Stimulated activated CD4-positive, alpha-beta T cell treated with anti-CD3 and anti-CD28 coated beads, Interleukin-2, amount 100 ng/mL, for 24 hours (primary cell): ENCODE measurements at places on chromosomes 7 and 10.

DNA sequence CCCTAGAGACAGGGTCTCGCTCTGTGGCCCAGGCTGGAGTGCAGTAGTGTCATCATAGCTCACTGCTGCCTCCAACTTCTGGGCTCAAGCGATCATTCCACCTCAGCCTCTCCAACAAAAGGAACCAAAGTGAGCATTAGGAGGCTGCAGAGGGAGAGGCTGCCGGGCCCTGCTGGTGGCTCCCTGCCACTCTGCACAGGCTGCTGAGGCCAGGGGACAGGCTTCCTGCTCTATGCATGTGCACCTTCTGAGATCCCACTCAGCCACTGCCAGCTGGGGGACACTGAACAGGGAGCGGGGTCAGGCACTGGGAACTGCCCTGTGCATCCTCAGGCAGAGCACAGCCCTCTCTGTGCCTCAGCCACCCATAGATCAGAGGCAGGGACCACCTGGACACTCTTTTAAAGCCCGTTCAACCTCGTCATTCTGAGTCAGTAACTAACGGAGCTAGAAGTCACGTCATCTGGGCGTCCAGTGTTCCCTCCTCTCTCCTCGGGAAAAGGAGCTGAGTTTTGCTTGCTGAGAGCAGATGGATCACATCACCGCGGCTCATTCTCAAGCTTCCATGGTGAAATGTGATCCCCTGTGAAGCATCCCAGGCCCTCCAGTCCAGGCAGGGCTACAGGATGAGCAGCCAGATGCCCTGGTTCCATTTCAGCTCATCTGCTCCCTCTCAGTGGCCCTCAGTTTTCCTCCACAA is 109.6 kb downstream of the MYL10 start:
- DNase-seq, result no peak

GRCh38 chr7:50665403-50666123 is 100.4 kb upstream of the DDC start:
- no peak for DNase-seq

DNA sequence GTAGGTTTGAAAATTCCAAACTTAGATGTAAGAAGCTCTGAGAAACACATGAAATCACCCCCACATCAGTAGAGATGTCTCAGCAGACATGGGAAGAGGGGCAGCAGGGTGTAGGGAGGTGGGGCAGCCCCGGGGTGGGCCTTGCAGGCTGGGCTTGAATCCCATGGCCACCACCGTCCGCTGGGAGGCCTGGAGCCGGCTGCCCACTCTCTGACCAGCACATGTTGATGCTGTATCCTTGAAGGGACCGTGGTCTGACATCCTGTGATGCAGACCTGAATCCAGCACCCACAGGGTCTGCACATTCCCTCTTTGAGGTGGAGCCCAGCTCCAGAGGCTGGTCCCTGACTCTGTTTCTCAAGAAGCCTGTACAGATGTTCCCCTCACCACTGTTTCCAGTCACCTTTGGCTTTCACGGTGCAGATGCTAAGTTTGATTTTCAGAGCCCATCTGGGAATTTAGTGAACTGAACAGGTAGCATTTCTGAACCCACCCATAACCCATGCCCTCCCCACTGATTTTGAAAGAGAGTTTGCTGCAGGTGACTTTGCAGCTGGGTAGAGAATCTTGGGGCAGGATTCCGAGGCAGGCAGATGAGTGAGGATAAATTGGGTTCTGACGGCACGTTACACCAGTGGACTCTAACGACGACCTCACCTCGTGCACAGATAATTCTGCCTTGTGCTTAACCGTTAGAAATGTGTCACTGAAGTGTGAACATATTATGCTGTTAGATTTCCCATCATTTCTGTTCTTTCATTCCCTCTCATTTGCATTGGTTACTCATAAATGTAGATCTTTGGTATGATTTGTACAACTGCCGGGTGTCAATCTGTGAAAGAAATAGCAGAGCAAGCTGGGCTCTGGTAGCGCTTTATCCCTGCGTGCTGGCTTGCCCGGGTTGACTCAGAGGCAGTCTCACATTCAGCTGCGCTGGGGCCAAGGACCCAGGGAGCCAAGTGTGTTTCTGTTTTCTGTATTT is 45.7 kb downstream of the IKZF1 start:
- peak; percentile 85 for DNase-seq

- DNase-seq, result no peak
These were observed 493.2 kb upstream of the AUTS2 start for GRCh38 chr7:69105092-69105491.

GRCh38 chr7:96285579-96285978 is 36.3 kb downstream of the SLC25A13 start:
- DNase-seq, result no peak

DNA sequence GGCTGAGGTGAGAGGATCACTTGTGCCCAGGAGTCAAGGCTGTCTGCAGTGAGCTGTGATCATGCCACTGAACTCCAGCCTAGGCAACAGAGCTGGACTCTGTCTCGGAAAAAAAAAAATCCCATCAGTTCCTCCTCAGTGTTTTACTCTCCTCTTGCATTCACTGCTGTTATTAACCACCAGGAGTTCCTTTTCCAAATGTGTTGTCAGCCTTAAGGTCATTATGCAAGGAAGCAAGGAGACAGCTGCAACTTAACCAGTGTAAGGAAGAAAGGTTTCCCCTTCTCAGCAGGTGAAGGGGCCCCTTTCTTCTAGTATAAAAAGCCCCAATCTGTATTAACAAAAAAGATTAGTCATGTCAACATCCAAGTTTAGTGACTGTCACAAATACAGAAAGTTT is 86.6 kb upstream of the LEP start:
- no peak for DNase-seq

DNA sequence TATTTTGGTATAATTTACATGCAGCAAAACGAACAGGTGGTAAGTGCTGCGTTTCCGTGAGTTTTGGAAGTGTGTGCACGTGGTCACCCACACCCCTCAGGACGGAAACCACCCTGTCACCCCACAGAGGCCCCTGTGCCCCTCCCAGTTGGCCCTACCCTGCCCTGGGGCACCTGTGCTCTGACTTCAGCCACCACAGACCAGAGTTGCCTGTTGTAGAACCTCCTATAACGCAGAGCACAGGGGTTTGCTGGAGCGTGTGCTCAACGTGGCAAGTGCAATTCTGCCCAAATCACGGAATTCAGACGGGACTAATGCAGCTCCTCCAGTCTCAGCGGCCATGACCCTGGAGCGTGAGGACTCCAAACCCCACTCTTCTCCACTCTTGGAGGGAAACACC is 9.6 kb upstream of the CFAP46 start:
- DNase-seq, result no peak

GRCh38 chr7:110507369-110507768 is 583.6 kb upstream of the LRRN3 start:
- no peak for DNase-seq
